Stimulated activated CD4-positive, alpha-beta T cell treated with anti-CD3 and anti-CD28 coated beads, Interleukin-4, amount 100 ng/mL, for 4 hours (primary cell): ENCODE measurements at places on chromosomes 11 and 22.

DNA sequence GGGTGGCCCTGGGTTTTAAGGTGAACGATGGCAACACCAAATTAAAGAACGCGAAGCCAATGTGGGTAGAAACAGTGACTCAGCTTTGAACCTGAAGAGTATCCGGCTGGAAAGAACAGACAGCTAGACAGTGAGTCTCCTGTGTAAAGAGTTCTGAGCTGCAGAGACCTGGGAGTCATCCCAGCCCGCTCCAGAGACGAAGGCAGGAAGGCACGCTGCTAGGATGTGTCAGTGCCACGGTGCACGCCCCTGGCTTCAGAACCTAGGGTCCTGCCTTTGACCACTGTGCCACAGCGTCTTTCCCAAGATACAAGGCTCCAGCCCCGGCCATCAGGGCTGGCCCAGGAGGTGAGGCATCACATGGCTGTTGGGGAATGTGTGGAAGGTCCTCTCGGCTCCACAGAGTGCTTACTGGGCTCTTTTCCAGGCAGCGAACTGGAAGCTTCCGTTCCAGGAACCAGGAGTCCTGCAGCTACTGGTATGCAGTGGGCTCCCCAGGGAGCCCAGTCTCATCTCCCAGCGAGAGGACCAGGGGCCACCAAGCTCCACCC, 29.9 kb downstream of the LRFN4 start:
- no peak for DNase-seq

GRCh38 chr22:38313384-38313955, 3.8 kb downstream of the CSNK1E start:
- DNase-seq = no peak

- no peak for DNase-seq
Observed at GRCh38 chr11:80798174-80798573, 1357.3 kb upstream of the TENM4 start.

- peak; percentile 32 for DNase-seq
Observed at GRCh38 chr22:17258015-17258787, 39.0 kb upstream of the ADA2 start.

GRCh38 chr11:106608677-106609076, 409.6 kb downstream of the GUCY1A2 start:
- DNase-seq = no peak

DNA sequence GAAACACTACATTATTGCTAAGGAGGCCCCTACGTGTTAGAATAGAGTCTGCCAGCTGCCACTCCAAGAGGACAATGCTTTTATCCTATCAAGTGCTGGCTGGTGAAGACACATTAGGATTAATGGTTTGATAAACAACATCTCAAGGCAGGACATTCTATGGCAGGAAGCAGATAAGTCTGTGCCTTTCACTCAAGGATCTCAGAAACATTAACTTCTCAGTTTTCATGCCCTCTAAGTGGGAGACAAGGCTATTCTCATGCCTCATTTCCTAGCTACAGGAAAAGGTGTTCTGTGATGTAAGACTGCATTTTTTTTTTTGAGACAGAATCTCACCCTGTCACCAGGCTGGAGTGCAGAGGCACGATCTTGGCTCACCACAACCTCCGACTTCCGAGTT, 23.5 kb upstream of the TIMP3 start:
- no peak for DNase-seq

DNA sequence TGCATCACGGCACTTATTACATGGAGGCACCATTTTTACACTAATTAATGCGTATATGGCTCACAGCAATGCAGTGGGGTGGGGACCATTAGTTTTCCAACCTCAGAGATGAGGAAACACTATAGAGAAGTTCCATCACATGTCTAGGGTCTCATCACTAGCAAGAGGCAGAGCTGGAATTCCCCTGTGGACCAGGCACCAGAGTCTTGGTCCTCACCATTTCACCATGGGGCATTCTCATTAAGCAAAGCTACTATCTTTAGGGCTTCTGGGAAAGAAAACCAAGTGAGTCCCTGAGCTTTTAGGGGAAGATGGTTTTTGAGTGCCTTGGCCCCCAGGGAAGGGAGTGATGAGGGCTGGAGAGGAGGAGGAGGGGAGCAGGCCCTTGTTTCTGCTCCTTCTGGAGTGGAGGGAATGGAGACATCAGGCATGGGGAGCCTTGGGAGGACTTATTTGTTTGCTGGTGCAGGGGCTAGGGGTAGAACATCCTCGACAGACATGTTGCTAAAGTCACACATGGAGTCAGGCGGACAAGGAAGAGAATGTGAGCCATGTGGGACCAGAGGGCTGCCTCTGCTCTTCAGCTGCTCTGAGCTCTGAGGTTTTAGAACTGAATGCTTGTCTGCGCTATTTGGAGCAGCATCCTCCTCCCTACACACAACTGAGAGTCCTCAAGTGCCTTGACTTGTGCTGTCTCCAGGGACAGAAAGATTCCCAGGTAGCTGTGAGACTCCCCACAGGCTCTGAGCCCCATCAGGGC, 40.3 kb upstream of the ZBED5 start:
- no peak for DNase-seq

- DNase-seq = no peak
Observed at GRCh38 chr11:58513747-58514367, 6.0 kb upstream of the OR5B21 start.

DNA sequence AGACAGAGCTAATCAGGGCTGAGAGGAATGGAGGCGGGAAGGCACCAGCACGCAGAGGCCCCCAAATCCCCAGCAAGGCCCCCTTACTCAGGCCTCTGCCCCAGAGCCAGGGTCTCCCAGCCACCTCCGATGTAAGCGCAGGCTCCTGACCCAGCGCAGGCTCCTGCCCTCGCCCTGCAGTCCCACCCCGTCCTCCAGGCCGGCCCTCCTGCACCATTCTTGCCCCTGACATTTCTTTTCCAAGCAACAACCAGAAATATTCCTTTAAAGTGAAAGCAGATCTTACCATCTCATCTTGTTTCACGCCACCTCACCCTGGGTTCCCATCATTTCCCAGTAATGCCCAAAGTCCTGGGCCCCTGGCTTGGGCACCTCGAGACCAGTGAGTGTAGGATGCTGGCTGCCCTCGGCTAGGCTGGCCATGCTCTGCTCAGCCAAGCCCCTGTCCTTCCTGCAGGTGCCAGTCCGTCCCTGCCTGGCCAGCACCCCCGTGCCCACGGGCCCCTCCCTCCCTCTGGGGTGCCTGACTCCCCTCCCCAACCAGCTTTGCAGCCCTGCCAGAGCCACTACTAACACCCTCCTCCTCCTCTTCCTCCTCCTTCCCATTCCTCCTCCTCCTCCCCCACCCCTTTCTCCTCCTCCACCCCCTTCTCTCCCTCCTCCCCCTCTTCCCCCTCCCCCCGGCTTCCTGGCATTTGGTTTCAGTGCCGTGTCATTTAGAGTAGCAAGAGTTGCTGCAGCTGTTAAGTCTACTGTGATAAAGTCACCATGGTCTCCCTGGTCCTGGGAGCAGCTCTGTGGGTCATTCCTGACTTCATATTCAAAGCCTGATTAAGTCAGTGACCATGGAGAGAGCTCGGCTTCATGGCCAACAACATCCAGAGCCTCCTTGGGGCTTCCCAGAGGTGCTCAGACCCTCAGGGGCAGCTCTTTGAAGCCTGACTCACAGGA, 78.7 kb downstream of the PIWIL3 start:
- DNase-seq = no peak

DNA sequence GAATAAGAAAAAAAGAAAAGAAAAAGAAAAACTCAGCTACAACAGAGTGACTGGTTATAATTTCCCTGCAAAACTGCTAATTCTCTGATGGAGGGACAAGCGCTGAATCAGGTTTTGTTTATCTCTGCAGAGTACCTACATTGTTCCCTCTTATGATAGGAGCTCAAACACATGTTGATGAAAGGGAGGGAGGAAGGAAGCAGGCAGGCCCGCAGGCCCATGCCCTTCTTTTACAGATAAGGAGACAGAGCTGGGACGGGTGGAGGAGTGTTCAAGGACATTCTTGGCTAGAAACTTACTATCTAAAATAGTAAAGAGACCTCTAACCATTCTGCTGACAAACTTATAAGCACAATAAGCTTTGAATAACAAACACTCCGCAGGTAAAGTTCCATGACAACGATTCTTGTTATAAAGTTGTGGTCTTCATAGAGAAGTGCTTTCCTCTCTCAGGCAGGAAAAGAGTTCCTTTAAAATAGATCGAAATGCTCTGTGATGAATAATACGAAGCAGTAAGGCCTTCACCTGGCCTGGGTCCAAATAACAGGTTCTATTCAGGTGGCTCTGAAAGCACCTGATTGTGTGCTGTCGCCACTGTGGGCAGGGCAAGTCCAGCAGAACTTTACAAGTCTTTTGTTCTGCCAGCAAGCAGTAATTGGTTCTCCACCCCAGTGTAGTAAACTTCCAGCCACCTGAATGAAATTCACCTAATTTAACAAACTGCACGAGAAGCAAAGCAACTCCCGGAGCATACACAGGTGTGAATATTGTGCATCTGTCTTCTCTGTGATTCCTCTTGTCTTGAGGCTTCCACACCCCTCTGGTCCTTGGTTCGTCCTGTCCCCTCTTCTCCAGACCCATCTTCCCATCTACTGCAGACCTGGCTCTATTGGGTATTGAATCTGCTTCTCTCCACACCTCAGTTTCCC, 15.3 kb upstream of the MICAL2 start:
- DNase-seq = no peak

DNA sequence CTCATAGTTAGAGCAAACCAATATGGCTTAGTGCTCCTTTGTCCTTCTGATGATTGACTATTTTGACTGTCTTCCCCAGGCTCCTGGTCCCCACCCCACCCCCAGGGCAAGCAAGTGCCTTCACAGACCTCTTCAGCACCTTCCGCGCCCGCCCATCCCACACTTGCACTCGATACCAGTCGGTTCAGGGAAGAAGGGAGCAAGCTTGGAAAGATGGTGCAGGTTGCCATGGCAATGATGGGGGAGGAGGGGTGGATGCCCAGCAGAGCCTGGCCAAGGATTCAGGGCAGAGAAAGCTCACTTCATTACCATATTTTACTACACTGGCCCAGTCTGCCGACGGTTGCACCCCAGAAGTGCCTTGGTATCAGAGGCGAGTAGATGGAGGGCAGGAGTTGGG, 2.2 kb downstream of the TMEM132A start:
- no peak for DNase-seq

GRCh38 chr11:31487848-31488247, 21.6 kb downstream of the IMMP1L start:
- no peak for DNase-seq

DNA sequence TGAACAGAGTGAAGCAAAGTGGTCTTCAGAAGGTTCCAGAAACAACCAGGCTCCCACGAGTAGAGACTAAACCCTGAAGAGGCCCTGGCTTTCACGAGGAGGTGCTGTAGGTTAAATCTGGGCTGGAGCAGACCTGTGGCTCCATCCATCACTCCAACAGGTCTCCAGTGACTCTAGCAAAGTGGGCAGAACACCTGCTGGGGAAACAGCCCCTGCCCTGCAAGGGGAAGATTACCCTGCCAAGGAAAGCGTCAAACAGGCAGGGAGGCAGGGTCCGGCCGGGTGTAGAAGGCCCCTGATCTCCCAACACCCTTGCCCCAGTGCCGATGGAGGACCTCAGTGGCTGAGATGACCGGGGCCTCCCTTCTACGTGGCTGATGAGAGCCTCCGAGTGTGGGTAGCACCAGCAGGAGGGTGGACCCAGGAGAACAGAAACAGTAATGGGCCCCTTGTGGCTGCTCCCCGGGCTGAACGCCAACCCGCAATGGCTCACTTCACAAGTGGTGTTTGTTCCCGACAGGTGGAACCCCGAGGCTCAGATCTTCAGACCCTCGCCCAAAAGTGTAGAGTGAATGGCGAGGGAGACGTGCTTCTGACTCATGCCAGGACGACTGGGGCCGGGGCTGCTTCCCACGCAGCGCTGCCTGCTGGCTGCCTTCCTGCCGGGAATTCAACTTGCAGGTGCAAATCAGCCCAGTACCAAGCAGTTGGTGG, 112.0 kb downstream of the SHANK2 start:
- no peak for DNase-seq
